ENCODE measurements at places on chromosomes 16 and 17.

DNA sequence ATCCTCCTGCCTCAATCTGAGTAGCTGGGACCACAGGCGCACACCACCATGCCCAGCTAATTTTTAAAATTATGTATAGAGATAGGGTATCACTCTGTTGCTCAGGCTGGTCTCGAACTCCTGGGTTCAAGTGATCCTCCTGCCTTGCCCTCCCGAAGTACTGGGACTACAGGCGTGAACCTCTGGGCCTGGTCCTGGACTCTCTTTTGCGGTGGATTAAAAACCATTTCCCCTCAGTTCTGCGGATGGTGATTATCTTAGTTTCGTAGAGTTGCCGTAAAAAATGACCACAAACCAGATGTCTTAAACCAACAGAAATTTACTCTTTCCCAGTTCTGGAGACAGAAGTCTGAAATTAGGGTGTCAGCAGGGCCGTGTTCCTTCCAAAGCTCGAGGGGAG, 28.8 kb downstream of the MGAT5B start:
- no peak for DNase-seq

DNA sequence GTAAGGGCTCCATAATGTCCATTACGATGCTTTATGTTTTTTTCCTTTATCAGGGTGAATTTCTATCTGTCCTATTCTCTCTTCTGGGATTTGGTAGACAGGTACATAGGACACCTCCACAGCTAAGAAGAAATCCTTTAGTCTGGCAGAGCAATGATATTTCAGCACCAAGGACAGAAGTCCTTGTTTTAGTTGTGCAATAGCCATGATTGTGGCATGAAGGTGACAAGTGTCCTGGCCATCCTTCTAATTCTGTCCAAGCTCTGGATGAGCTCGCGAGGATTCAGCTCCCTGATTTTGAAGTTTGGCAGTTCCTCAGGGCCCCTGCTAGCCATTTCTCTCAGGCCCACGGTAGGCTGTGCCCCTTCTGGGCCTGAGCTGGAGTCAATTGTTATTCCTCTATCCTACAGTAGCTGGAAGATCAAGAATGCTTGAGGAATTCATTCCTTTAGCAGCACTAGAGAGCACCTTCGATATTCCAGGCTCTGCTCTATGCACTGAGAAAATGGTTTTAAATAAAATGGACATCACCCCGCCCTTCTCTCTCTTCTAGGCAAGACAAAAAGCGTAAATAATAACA, 320.8 kb downstream of the XYLT1 start:
- no peak for DNase-seq

- no peak for DNase-seq
Measured at GRCh38 chr17:42287305-42287976, 857 bp upstream of the STAT5A start.

DNA sequence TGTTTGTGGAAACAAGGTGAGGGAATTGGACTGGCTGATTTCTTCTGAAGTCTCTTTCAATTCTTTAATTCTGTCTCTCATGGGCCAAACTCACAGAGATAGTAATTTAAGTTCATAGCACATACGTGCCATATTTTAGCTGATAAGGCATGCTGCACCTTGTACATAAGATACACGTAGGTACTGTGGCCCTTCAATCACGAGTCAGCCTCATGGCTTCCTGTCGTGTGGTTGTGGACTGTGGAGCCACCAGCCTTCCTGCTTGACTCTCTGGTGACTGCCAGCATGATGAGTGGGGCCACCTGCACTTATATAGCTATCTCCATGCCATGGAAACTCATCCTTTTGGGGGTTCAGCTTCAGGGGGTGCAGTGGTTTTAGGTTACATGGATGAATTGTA, 25.1 kb downstream of the KSR1 start:
- DNase-seq: no peak

- no peak for DNase-seq
Measured at GRCh38 chr16:67105881-67106280, 3.9 kb upstream of the PHAF1 start.

DNA sequence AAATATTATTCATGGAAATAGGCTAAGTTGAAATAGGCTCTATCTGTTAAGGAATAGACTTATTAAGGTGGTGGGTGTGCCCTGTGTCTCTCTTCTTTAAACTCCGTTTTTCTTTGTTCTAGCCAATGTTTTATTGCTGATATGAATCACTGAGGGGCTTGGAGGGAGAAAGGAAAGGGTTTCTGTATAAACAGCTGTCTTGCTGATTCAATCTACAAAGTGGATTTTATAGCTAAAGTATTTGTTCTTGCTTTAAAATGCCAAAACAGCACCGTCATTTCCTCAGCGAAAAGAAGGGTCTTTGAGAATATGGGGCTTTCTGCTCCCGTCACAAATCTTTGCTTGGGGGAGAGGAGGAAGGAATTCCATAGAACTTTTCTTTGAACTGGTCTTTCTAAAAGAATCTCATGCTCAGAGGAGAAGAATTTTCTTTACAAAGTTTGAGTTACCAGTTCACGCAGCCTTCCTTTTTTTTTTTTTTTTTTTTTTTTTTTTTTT, 39.3 kb downstream of the MSI2 start:
- DNase-seq: no peak

DNA sequence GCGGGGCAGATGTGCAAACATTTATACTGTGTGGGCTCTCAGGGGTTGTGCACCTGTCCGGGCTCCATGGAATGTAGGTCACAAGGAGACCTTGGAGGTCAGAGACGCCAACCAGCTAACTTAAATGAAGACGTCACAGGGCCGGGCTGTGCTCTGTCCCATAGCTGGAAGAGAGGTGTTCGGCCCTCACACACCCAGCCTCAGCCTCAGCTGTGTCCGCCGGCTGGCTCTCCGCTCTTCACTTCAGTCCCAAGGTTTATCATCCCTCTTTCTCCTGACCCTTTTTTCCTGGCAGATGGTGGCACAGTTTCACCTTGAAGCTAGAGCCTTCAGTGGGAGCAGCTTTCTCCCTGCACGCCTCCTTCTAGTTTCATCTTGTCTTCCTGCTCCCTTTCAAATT, 6.0 kb upstream of the RBFOX3 start:
- DNase-seq: no peak

- no peak for DNase-seq
Measured at GRCh38 chr17:60524463-60525327, 1.3 kb downstream of the APPBP2 start.
